ENCODE measurements at places on chromosomes 3 and 15. TPM values are rescaled to one million over a fixed set of nuclear protein-coding genes. Genes with fewer than 3 reads are reported as not detected.

DNA sequence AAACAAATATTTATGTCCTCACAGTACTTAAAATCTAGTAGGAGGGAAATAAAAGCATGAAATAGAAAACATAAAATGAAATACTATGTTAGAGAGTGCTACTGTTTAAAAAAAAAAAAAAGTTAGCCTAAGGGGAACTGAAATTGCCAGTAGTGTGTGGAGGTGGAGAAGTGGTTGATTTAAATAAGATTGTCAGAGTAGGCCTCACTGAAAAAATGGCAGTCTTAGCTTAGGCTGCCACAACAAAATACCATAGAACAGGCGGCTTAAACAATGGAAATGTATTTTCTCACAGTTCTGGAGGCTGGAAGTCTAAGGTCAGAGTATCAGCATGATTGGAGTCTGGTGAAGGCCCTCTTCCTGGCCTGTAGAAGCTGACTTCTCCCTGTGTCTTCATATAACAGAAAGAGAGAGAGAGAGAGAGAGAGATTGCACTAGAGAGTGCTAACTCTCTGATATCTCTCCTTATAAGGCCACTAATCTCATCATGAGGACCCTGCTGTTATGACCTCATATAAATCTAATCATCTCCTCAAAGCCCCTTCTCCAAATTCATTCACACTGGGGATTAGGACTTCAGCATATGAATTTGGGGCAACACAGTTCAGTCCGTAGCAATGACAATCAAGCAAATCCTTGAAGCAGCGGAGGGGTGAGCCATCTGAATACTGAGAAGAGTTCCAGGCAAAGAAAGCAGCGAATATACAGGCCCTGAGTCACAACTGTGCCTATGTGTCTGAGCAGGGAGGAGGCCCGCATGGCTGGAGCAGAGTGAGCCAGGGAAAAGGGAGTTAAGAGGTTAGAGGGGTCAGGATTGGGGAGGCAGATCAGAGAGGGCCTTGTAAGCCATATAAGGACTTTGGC is 23.6 kb upstream of the LRRC34 start:
- H3K4me3 ChIP-seq: no peak overlapping the region
- no peaks in the 10 kb centered on the region for H3K36me3 ChIP-seq
- no peaks in the 10 kb centered on the region for H3K4me1 ChIP-seq
- H3K27ac ChIP-seq: no peak overlapping the region

DNA sequence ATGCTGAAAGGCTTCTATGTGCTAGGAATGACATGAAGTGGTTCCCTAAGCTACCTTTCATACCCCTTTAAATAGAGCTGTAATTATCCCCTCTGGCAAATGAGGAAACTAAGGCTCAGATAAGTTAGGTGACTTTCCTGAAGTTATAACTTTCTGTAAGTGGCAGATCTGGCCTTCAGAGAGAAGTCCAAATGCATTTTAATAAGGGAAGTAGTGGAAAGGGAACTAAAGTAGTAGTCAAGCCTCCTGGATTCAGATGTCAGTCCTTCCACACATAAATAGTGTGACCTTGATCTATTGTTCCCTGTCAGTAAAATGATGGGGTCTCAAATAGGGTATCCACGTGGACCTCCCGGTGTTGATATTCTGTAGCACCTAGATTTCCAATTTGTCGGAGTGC is 277.7 kb downstream of the EDEM1 start:
- no peaks in the 10 kb centered on the region for H3K4me1 ChIP-seq
- no peak overlapping the region for H3K27ac ChIP-seq
- H3K36me3 ChIP-seq: no peaks in the 10 kb centered on the region
- H3K27me3 ChIP-seq: peaks cover 3% of the 10 kb centered on the region

The CCR5 gene
- total RNA-seq: 0.22 TPM

DNA sequence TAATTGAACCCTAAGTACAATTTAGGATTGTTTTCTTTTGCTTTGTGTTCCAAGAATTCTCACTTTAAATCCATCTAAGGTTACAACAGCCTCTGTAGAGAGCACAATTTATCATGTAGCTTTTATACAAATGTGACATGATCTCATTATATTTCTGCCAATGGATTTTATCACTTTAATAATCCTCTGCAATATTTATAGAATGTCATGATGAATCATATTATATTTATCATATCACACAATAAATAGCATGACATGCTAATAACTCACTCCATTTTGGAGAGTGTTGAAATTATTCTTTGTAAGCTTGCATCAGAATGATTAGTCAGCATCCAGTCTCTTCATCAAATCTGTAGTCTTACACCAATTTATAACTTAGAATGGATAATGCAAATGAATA is 280.6 kb upstream of the ZNF717 start:
- H3K4me3 ChIP-seq: no peak overlapping the region
- no peak overlapping the region for H3K27ac ChIP-seq
- no peaks in the 10 kb centered on the region for H3K4me1 ChIP-seq
- H3K27me3 ChIP-seq: no peaks in the 10 kb centered on the region
- no peak for DNase-seq
- no peaks in the 10 kb centered on the region for H3K36me3 ChIP-seq

GRCh38 chr3:18114894-18115293 is 310.2 kb downstream of the SATB1 start:
- H3K36me3 ChIP-seq: no peaks in the 10 kb centered on the region
- no peaks in the 10 kb centered on the region for H3K27me3 ChIP-seq
- H3K4me3 ChIP-seq: no peak overlapping the region
- H3K27ac ChIP-seq: no peak overlapping the region
- H3K4me1 ChIP-seq: no peaks in the 10 kb centered on the region

DNA sequence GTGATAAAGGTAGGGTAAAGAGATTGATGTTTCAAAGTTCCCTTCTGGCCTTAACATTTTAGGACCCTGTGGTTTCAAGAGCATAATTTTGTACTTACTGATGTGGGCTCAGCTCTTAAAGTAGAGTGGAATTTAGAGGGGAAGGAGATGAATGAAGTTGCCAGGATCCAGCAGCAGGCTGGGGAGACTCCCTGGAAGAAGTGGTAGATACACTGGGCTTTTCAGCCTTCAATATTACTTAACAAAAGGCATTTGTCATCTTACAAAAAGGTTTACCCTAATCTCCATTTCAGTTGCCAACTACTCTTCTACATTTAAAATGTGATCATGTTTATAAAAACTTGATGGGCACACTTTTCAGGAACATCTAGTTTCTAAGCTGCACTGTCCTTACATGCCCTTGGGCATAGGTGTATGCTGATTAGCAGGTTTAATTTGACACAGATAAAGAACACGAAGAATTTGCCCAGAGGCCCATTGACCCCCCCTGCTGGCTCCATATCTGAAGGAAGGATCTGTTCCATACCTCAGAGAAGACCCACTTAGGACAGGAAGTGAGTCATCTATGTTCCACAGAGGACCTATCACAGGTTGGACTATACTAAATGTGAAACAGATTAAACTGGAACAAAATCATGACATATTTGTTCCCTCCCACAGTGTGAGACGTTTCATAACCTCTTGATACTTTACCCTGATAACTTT is 93.0 kb upstream of the LPP start:
- no peaks in the 10 kb centered on the region for H3K36me3 ChIP-seq
- no peaks in the 10 kb centered on the region for H3K27me3 ChIP-seq
- peaks cover 26% of the 10 kb centered on the region for H3K4me1 ChIP-seq
- no peak overlapping the region for H3K4me3 ChIP-seq

GRCh38 chr3:21484057-21484827 is 266.8 kb downstream of the ZNF385D start:
- no peaks in the 10 kb centered on the region for H3K4me1 ChIP-seq
- no peaks in the 10 kb centered on the region for H3K36me3 ChIP-seq
- no peak overlapping the region for H3K27ac ChIP-seq
- no peaks in the 10 kb centered on the region for H3K27me3 ChIP-seq
- no peak overlapping the region for H3K4me3 ChIP-seq
- DNase-seq: peak; percentile 18

DNA sequence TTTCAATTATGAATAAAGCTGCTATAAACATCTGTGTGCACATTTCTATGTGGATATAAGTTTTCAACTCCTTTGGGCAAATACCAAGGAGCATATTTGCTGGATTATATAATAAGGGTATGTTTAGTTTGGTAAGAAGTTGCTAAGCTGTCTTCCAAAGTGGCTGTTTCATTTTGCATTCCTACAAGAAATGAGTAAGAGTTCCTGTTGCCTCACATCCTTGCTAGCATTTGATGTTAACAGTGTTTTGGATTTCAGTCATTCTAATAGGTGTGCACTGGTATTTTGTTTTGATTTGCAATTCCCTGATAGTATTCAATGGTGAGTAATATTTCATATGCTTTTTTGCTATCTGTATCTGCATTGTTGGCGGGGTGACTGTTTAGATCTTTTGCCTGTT is 120.7 kb upstream of the MDFIC2 start:
- no peak overlapping the region for H3K27ac ChIP-seq
- no peaks in the 10 kb centered on the region for H3K27me3 ChIP-seq

The HMCES gene
- total RNA-seq: 38.5 TPM

- no peaks in the 10 kb centered on the region for H3K4me1 ChIP-seq
- no peaks in the 10 kb centered on the region for H3K36me3 ChIP-seq
- no peak for DNase-seq
- no peak overlapping the region for H3K27ac ChIP-seq
- peaks cover 6% of the 10 kb centered on the region for H3K27me3 ChIP-seq
- no peak overlapping the region for H3K4me3 ChIP-seq
Observed at GRCh38 chr15:33451385-33451784, 140.6 kb downstream of the RYR3 start.

GRCh38 chr15:41577863-41578735 is 19.1 kb downstream of the TYRO3 start:
- no peak overlapping the region for H3K4me3 ChIP-seq
- H3K4me1 ChIP-seq: peaks cover 10% of the 10 kb centered on the region
- DNase-seq: no peak
- no peak overlapping the region for H3K27ac ChIP-seq
- no peaks in the 10 kb centered on the region for H3K27me3 ChIP-seq
- H3K36me3 ChIP-seq: peaks cover 7% of the 10 kb centered on the region
